ENCODE measurements at places on chromosomes 3 and 15.

DNA sequence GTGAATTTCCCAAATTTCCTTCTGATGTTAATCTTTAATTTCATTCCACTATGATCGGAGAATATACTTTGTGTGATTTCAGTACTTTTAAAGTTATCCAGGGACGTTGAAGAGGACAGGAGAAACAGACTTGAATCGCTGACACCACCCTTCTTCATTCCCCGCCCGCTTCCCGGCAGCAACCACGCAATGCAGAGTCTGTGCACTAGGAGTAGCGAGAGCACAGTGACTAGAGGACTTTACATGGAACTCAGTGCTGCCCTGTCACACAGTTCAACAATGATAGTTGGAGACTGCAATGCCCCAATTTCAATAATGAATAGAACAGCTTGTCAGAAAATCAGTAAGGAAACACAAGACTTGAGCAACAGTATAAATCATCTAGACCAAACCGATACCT lies 73.9 kb downstream of the RNF13 start:
- no peak for DNase-seq

- DNase-seq = peak; percentile 5
Observed at GRCh38 chr3:131174752-131175151, 148.1 kb downstream of the NEK11 start.

- DNase-seq = peak; percentile 21
Observed at GRCh38 chr3:61841111-61841845, 279.9 kb downstream of the PTPRG start.

DNA sequence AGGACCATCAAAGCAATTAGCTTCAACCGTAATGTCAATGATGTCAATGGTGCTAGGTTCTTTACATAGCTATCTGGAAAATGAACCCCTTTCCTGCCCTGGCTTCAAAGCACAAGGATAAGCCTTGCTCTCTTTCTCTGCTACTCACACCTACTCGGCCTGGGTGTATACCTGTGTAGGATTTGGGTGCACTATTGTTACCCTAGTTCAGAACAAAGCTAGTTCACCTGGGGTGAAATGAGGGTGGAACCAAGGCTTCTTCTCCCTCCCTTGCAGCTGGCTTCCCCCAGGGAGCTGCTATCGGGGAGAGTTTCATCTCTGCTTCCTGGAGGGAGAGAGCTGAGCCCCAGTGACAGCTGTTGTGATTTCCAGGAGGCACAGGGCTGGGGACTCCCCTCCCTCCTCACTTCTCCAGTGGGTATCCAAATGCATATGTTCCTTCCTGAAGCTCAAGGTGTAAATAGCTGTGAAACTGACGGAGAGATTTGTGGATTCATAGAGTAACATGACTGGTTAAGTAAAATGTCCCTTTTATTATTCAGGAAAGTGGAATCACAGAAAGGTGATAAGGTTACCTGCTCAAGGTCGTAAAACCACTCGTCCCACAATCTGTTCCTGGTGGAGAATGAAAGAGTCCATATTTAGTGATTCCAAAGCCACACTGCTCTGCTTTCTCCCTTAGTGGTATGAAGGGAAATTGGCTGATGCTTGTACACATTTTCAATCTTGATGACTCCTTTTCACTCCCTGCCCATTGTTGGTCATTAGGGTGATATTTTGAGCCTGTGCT lies 11.8 kb upstream of the C3orf70 start:
- DNase-seq = no peak

DNA sequence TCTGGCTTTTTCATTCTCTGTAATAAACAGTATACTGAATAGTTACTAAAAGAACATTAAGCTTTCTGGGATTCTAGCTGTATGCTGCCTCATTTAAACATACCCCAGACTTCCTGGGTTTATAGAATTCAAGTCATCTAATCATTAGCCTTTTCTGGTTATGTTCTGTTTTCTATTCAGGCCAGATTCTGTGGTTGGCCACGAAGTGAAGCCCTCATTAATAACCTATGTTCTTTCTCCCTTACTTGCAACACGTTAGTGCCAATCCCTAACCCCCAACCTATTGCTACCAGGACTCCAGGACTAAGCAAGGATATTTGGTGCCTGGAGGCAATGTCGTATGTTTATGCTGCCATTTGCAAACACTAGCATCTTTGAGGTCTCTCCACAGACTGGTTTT lies 28.6 kb upstream of the MTMR10 start:
- no peak for DNase-seq

DNA sequence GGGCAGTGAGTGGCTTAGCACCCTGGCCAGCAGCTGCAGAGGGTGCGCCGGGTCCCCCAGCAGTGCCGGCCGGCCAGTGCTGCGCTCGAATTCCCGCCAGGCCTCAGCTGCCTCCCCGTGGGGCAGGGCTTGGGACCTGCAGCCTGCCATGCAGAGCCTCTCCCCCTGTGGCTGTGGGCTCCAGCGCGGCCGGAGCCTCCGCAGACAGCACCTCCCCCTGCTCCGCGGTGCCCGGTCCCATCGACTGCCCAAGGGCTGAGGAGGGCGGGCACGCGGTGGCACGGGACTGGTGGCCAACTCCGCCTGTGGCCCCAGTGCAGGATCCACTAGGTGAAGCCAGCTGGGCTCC lies 386.3 kb downstream of the CNTN4 start:
- no peak for DNase-seq

DNA sequence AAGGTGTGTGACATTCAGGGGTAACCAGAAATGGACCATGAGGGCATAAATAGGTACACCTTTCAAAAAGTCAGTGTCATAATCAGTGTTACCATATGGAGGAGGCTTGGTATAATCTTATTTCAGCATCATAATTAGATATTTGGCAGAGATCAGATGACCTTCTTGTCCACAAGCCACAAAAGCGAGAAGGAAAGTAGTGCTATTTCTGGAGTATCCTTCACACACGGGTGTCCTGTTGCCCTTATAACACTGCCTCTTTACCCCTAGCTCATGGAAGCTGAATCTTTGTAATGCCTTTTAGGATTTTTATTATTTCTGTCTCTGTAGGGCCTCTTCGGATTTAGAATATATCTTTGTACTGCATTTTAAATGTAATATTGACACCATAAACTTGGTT lies 132.8 kb downstream of the LRIG1 start:
- no peak for DNase-seq

DNA sequence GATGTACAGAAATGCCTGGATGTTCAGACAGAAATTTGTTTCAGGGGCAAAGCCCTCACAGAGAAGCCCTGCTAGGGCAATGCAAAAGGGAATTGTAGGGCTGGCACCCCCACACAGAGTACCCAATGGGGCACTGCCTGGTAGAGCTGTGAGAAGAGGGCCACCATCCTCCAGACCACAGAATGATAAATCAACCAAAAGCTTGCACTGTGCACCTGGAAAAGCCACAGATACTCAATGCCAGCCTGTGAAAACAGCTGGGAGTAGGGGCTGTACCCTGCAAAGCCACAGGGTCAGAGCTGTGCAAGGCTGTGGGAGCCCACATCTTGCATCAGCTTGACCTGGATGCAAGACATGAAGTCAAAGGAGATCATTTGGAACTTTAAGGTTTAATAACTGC lies 477.9 kb upstream of the NECTIN3 start:
- no peak for DNase-seq

DNA sequence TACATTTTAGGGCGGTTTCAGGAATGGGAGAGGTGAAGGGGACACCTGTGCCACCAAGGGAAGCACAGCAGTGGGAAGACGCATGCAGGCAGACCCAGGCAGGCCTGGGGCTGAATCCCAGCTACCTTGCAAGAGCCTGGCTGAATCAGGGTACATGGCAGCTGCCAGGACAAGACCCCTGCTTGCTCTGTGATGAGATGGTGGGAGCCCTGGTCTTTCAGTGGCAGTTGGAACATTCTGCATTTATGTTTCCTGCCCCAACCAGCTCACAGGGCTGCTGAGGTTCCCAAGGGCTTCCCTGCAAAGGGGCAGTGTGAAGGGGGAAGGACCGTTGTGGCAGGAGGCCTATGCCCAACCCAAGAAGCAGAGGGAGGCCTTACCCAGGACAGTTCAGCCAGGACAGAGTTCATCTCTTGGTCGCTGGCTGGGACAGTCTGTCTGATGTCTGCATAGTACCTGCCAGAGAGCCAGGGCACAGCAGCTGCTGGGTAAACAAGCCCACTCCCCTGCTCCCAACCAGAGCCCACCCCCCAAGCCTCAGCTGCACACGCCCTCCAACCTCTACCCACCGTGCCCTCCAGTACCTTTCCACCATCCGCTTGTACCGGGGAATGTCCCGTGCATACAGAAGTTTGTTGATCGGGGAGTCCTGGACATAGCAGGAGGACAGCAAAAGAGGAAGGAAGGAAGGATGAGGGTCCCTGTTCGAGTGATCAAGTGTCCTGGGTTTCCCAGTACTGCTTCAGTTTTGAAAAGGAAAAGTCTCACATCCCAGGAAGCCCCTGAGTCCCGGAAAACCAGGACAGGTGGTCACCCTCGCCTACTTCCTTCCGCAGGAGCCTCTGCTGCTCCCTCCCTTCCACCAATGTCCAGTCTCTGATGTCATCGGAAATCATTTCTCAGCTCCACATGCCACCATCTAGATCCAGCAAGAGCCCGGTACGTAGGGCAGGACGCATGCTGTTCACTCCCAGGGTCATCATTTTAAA lies 23.1 kb downstream of the PLXNB1 start:
- no peak for DNase-seq

- no peak for DNase-seq
Observed at GRCh38 chr15:82917249-82917648, 35.3 kb downstream of the HOMER2 start.

DNA sequence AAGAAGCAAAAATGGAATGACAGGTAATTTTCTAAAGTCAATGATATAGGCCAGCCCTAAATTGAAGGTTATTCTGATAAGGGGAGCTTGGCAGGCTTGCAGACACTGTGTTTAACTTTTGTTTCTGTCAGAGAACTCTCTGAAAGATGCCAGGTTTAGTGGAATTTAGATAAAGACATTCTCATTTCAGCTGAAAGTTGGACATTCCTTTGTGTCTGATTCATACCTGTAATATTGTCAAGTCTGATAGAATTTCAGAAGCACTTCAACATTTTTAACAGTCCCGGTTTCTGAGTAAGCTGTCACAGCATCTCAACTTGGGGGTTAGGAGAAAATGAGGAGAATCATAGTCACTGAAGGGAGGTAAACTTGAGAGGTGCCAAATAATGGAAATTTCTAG lies 84.0 kb downstream of the DIPK2A start:
- peak; percentile 67 for DNase-seq

DNA sequence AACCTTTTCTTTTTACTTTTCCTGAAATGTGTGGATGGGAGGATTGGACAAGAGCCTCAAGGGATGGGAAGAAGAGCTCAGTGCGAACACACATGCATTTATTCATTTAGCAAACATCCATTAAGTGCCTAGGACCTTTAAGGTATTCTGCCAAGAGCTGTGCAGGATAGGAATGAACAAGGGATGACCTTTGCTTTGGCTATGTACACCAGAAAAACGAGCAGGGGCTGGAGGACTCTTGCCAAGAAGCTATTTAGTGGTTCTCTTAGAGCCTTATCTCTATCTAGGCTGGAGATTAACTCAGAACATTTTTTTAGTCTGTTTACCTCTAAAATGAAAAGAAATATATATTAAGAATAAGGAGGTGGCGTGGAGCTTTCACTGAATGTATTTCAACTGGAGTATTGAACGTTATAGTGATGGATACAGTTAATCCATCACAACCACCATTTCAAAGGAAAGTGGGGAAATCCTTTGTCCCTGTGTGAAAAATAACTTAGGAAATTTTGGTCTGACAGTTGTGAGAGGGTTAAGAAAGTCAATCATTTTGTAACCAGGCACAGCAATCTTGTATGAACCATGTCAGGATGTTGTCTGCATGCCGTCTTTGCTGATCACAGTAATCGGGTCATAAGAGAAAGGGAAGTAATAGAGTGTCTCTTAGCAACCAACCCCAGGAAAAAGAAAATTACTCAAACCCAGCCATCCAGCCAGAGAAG lies 279.0 kb downstream of the LPP start:
- DNase-seq = peak; percentile 30

DNA sequence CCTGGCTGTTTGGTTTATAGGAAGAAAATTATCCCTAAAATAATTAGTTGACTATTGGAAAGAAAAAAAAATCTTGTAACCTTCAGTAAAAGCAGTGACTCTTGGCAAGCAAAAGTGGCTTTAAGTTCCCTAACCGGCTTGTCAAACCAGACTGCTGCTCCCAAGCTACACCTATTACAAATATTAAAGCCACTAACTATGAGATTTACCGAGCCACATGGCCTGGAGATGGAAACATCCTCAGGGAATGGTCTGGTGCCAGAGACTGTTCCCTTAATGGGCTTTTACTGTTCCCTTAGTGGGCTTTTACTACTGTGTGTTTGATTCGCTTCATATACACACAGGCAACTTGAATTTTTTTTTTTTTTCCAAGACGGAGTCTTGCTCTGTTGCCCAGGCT lies 35.9 kb upstream of the ZNF774 start:
- DNase-seq = no peak

DNA sequence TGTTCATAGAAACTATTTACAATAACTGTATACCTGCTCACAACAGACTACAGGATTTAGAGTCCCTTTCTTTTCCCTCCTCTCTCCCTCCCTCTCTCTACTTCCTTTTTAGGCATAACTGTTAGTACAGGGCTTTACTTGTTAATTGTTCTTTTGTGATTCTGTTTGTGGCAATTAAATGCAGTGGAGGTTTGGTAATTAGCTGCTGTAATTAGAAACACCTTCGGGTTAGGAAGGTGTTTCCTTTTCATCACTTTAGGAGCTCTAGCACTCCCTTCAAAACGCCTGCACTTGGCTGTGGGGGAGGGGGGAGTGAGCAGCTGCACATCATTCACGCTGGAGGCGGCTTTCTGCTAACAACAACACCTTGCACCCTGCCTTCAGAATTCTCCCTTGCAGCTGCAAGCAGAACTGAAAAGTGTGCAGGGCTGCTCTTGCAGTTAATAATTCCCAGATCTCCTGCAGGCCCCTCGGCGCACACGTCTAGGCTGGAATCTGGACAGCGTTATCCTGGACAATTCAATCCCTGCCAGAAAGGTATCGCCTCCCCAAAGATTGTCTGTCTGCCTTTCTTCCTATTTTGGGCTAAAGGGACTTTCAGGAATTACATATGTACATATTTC lies 242.6 kb upstream of the RGMA start:
- no peak for DNase-seq

DNA sequence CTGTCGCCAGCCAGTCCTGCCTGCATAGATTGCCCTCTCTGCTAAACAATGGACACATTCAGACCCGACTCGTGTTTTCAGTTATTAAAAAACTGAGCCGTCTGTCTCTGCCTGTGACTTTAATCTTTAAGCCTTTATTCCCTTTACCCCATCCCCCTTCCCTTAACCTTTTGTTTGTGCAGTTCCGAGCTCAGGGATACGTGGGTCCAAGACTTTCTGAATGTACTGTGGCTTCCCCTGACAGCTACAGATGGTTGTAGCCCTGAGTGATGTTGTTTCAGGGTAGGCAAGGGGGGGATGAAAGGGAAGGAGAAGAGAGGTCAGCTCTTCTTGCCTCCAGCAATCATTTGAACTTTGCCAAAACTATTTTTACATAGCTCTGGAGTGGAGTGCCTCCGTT lies 44.6 kb downstream of the EEFSEC start:
- no peak for DNase-seq

GRCh38 chr3:121660356-121661171 lies at the start of gene HCLS1:
Gene HCLS1, minus strand, starts transcription at chr3:121660903. Its CDS starts 2,556 bp downstream, at chr3:121658347.
- DNase-seq = no peak

DNA sequence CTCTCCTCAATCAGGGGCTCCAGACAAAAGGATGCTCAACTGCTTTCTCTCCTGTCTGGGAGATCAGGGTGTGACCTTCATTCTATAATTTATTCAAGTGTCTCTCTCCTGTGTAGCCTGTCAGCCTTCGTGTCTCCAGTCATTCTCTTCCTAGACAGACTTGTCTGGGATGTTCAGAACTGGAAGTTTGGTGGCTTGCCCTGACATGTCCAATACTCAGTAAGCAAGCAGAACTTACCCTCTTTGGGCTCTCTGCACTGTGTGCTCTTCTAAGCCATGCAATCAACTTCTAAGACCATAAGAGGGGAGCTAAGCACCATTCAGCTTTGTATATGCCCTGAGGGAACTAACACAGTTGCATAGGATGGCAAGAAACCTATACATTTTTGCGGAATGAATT lies 14.1 kb downstream of the ACKR2 start:
- DNase-seq = no peak
